ENCODE measurements at places on chromosomes 4 and X. TPM values are rescaled to one million over a fixed set of nuclear protein-coding genes. Genes with fewer than 3 reads are reported as not detected.

DNA sequence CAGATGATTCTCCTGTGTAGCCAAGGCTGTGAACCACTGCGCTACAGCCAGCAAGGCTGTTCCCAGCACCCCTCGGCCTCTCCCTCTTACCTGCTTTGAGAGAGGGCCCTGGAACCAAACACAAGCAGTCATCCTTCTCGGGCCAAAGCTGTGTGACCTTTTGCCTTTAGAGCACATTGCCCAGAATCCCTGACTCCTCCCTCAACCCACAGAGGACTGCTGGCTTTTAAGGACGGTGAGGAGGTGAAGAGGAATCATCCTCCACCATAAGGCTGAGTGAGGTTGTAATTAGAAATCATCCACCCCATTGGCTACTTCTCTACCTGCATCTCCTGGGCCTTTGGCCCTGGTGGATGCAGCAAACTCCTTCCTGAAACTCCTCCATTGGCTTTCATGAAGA, 93.6 kb upstream of the PJA1 start:
- no peak for DNase-seq
- no peak overlapping the region for H3K4me3 ChIP-seq
- no peaks in the 10 kb centered on the region for H3K4me1 ChIP-seq
- H3K36me3 ChIP-seq, result no peaks in the 10 kb centered on the region

- H3K4me3 ChIP-seq, result no peak overlapping the region
- no peak overlapping the region for H3K27ac ChIP-seq
- no peaks in the 10 kb centered on the region for H3K27me3 ChIP-seq
- no peak for DNase-seq
Observed at GRCh38 chrX:85994797-85995196, 52.6 kb downstream of the CHM start.

Gene GAGE12F
- total RNA-seq, result not detected

DNA sequence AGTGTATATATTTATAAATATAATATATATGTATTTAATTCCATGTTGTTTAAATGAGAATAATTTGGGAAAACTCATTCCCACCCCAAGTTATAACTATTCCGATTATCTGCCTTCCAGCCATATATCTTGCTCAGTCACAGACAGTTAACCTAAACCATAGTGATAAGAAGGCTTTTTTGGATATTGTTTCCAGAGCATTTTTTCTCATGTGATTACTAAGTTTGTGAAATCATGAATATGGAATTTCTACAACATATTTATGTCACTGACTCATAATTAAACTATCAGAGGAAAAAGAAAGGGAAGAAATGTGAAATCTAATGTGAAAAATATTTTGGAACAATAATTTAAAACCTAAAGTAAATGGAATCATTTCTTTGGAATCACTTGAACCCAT, 1163.5 kb upstream of the PABPC4L start:
- no peak overlapping the region for H3K27ac ChIP-seq
- no peak overlapping the region for H3K4me3 ChIP-seq
- no peaks in the 10 kb centered on the region for H3K4me1 ChIP-seq
- no peak for DNase-seq
- no peaks in the 10 kb centered on the region for H3K36me3 ChIP-seq

DNA sequence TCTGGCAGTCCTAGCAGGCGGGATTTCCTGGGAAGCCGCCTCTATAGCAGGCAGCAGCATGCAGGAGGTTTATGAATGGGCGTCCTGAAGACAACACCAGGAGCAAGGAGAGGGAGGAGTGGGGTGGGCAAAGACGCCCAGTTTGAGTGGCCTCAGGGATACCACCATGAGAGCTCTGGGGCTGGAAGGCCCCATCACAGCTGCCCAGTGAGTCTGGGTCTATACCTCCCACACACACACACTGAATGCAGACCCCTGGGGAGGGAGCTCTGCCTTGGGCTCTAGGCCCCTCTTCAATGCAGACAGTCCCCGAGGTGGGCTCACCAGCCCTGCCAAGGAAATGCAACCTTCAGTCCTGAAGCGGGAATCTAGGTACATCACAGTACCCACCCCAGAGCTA, 98.6 kb downstream of the AFAP1 start:
- H3K27ac ChIP-seq, result no peak overlapping the region
- DNase-seq, result no peak
- peaks cover 16% of the 10 kb centered on the region for H3K4me1 ChIP-seq
- no peaks in the 10 kb centered on the region for H3K27me3 ChIP-seq
- H3K4me3 ChIP-seq, result no peak overlapping the region
- H3K36me3 ChIP-seq, result peaks cover 3% of the 10 kb centered on the region

- H3K36me3 ChIP-seq, result no peaks in the 10 kb centered on the region
- no peaks in the 10 kb centered on the region for H3K4me1 ChIP-seq
- no peak overlapping the region for H3K4me3 ChIP-seq
- no peak for DNase-seq
- H3K27ac ChIP-seq, result no peak overlapping the region
Observed at GRCh38 chr4:66577922-66578321, 907.6 kb upstream of the EPHA5 start.

DNA sequence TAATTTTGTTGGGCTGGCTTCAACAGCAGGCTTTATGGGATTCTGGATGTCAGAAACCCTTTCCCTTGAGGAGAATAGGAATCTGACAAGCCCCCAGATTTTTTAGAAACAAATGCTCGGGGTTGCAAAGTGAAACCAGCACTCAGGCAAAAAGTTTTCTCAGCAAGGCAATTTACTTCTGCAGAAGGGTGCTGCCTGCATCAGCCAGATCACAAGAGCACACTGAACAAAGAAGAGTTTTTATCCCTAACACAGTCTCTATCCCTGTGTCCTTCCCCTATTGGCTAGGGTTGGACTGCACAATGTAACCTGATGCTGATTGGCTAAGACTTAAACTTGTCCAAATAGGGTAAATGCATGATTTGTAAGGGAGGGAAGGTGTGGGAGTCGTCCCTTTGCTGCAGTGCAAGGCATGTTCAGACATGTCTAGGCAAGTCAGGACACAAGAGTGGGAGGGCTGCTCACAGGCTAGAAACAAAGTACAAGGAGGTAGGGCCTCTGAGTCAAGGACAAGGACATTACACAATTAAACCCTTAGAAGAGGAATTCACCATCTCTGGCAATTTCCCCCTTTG, 175.8 kb downstream of the CCNG2 start:
- H3K4me3 ChIP-seq, result no peak overlapping the region
- H3K27ac ChIP-seq, result no peak overlapping the region
- DNase-seq, result no peak
- H3K27me3 ChIP-seq, result no peaks in the 10 kb centered on the region
- H3K36me3 ChIP-seq, result no peaks in the 10 kb centered on the region

DNA sequence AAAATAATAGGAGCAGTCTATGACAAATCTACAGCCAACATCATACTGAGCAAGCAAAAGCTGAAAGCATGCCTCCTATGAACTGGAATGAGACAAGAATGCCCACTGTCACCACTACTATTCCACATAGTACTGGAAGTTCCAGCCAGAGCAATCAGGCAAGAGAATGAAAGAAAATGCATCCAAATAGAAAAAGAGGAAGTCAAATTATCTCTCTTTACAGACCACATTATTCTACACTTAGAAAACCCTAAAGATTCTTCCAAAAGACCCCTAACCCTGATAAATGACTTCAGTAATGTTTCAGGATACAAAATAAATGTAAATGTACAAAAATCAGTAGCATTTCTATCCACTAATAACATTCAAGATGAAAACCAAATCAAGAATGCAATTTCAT, 249.0 kb downstream of the STK32B start:
- no peak overlapping the region for H3K27ac ChIP-seq
- H3K4me1 ChIP-seq, result no peaks in the 10 kb centered on the region
- H3K36me3 ChIP-seq, result no peaks in the 10 kb centered on the region
- H3K27me3 ChIP-seq, result peaks cover 3% of the 10 kb centered on the region

- H3K27ac ChIP-seq, result no peak overlapping the region
- H3K36me3 ChIP-seq, result no peaks in the 10 kb centered on the region
- no peaks in the 10 kb centered on the region for H3K4me1 ChIP-seq
- no peak for DNase-seq
Observed at GRCh38 chr4:141913928-141914327, 277.5 kb downstream of the IL15 start.

GRCh38 chr4:81445196-81445595, 26.5 kb downstream of the RASGEF1B start:
- no peak overlapping the region for H3K27ac ChIP-seq
- no peak overlapping the region for H3K4me3 ChIP-seq
- H3K36me3 ChIP-seq, result peaks cover 62% of the 10 kb centered on the region
- no peak for DNase-seq
- no peaks in the 10 kb centered on the region for H3K27me3 ChIP-seq
- H3K4me1 ChIP-seq, result no peaks in the 10 kb centered on the region

GRCh38 chr4:156497486-156497885, 474.1 kb downstream of the PDGFC start:
- no peak overlapping the region for H3K27ac ChIP-seq
- DNase-seq, result no peak
- H3K36me3 ChIP-seq, result no peaks in the 10 kb centered on the region
- no peaks in the 10 kb centered on the region for H3K4me1 ChIP-seq

- H3K27me3 ChIP-seq, result no peaks in the 10 kb centered on the region
- no peak for DNase-seq
- H3K27ac ChIP-seq, result no peak overlapping the region
- no peaks in the 10 kb centered on the region for H3K4me1 ChIP-seq
- no peak overlapping the region for H3K4me3 ChIP-seq
- no peaks in the 10 kb centered on the region for H3K36me3 ChIP-seq
Observed at GRCh38 chr4:147360301-147360700, 120.6 kb upstream of the EDNRA start.

Gene FAM47A
- not detected for total RNA-seq

GRCh38 chr4:137025484-137026059, 506.7 kb downstream of the PCDH18 start:
- no peaks in the 10 kb centered on the region for H3K36me3 ChIP-seq
- H3K4me3 ChIP-seq, result no peak overlapping the region
- DNase-seq, result no peak

Gene GSTCD
- total RNA-seq, result 5.3 TPM

Gene TRMT10A
- total RNA-seq, result 2.0 TPM

GRCh38 chr4:58749206-58749605, 1639.0 kb upstream of the IGFBP7 start:
- H3K4me1 ChIP-seq, result no peaks in the 10 kb centered on the region
- no peaks in the 10 kb centered on the region for H3K27me3 ChIP-seq
- H3K4me3 ChIP-seq, result no peak overlapping the region
- DNase-seq, result no peak
- no peaks in the 10 kb centered on the region for H3K36me3 ChIP-seq

Gene SULT1E1
- total RNA-seq, result not detected

Gene PNMA3
- total RNA-seq, result 2.6 TPM

Gene GSPT2
- total RNA-seq, result 7.8 TPM

GRCh38 chr4:77692847-77693432, 87.3 kb downstream of the CXCL13 start:
- H3K4me1 ChIP-seq, result no peaks in the 10 kb centered on the region
- no peak overlapping the region for H3K4me3 ChIP-seq
- no peak overlapping the region for H3K27ac ChIP-seq
- H3K36me3 ChIP-seq, result no peaks in the 10 kb centered on the region

DNA sequence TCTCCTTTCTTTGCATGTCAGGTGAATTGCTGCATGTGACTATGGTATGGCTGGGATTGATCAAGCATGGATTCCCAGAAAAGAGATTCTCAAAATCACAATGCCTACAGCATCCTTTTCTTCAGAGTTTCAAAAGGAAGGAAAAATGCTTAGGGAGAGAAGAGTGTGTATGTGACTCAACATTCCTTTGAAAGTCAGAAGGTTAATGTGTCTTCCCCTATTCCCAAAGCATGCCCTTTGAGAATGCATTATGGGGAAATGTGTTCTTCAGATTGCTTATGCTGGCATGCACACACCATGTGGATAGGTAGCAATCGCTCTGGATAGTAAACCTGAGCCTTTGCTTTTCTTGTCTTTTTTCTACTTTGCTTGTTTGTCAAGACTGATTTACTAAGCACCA, 78.5 kb downstream of the ELOVL6 start:
- DNase-seq, result no peak
- H3K36me3 ChIP-seq, result no peaks in the 10 kb centered on the region
- H3K4me3 ChIP-seq, result no peak overlapping the region
- no peak overlapping the region for H3K27ac ChIP-seq
- no peaks in the 10 kb centered on the region for H3K4me1 ChIP-seq

- H3K36me3 ChIP-seq, result peaks cover 14% of the 10 kb centered on the region
- no peak for DNase-seq
- H3K27me3 ChIP-seq, result no peaks in the 10 kb centered on the region
- no peak overlapping the region for H3K27ac ChIP-seq
- no peak overlapping the region for H3K4me3 ChIP-seq
- H3K4me1 ChIP-seq, result no peaks in the 10 kb centered on the region
Observed at GRCh38 chr4:78827191-78827590, 51.0 kb downstream of the BMP2K start.

- DNase-seq, result no peak
- H3K4me3 ChIP-seq, result no peak overlapping the region
- H3K27me3 ChIP-seq, result no peaks in the 10 kb centered on the region
- H3K27ac ChIP-seq, result no peak overlapping the region
- no peaks in the 10 kb centered on the region for H3K4me1 ChIP-seq
Observed at GRCh38 chr4:84958434-84958833, 8.1 kb downstream of the WDFY3 start.

Gene ODAPH
- 0.36 TPM for total RNA-seq

Gene UGT2B15
- not detected for total RNA-seq

- H3K36me3 ChIP-seq, result no peaks in the 10 kb centered on the region
- H3K27ac ChIP-seq, result no peak overlapping the region
- H3K4me3 ChIP-seq, result no peak overlapping the region
- no peaks in the 10 kb centered on the region for H3K27me3 ChIP-seq
Observed at GRCh38 chr4:155143512-155143911, 64.9 kb upstream of the NPY2R start.

DNA sequence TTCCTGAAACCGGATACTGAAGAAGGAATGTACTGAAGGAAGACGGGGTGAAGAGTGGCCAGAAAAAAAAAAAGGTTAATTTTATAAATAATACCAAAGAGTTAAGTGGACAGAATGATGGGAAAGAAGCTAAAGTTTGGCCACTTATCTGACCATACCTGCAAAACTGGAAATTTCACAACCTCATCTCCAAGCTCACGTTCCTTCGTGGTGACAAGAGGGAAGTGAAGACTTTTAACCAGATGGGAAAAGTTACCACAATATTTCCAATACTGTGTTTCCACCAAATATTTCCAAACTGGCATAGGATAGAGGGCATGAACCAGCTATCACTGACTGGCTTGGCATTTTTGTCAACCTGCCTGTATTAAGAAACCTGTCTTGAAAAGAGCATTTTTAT, 56.4 kb downstream of the MAML3 start:
- no peak overlapping the region for H3K4me3 ChIP-seq
- H3K4me1 ChIP-seq, result peaks cover 40% of the 10 kb centered on the region
- no peaks in the 10 kb centered on the region for H3K36me3 ChIP-seq
- no peaks in the 10 kb centered on the region for H3K27me3 ChIP-seq

GRCh38 chr4:101600287-101600686, 190.2 kb upstream of the BANK1 start:
- no peaks in the 10 kb centered on the region for H3K27me3 ChIP-seq
- H3K4me1 ChIP-seq, result no peaks in the 10 kb centered on the region
- DNase-seq, result no peak
- no peak overlapping the region for H3K27ac ChIP-seq
- no peak overlapping the region for H3K4me3 ChIP-seq
- H3K36me3 ChIP-seq, result no peaks in the 10 kb centered on the region

Measured in CD4-positive, alpha-beta T cell (primary cell).